ENCODE measurements at places on chromosomes 7 and 10.

GRCh38 chr10:13839430-13839990, 252.7 kb downstream of the PRPF18 start:
- DNase-seq: no peak

GRCh38 chr10:24235471-24235870, 26.5 kb downstream of the KIAA1217 start:
- no peak for DNase-seq

- no peak for DNase-seq
Measured at GRCh38 chr7:151187409-151188251, 580 bp upstream of the ASB10 start.

DNA sequence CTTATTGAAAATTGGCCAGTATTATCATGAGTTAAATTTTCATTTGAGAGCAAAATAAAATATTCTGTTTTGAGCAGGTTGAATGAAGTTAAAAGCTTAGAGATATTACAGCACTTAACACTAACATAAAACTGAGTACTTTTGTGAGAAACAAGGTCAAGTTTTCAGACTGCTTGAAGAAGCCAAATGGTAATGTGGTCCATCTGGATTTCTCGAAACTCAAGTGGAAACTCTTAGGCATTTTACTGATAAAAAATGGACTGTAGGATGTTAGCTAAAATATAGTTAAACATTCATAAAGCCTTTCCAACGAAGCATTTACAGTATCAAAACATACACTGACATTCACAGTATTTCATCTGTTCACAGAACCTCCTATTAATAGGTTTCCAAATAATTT, 528.1 kb upstream of the SEMA3D start:
- DNase-seq: no peak

DNA sequence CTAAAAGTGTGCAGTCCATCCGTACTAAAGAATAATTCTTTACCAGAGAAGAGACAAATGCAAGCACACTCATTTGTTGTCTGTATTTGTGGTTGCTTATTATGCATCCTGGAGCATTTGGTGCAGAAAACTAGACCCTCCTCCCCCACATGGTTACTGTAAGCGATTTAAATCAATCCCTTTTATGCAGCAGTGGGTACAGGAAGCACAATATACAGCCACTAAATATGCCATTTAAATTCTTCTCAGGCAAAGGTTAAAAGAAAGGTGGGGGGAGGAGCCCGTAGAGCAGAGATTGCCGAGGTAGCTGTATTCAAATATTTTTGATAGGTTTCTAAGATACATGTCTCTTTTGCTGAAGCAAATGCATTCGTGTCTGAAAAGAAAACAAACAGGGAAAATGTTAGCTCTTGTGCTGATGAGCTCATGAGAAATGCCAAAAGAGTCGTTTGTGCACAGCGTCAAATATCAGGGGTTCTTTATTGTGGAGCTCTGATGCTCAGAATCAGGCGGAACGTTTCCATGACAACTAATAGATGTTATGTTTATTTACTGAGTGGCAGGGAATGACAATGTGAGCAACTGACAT, 131.3 kb upstream of the NPVF start:
- DNase-seq: no peak

- no peak for DNase-seq
Measured at GRCh38 chr7:5448378-5449037, 24.9 kb upstream of the TNRC18 start.

Measured in kidney capillary endothelial cell (primary cell).